Cardiac muscle cell (in vitro differentiated cells and primary cell): ENCODE measurements at places on chromosomes 7 and 10. TPM values are rescaled to one million over a fixed set of nuclear protein-coding genes. Genes with fewer than 3 reads are reported as not detected.
A peak's percentile ranks its signal among the peaks of the same experiment; 100 is the strongest.

The GSAP gene
- 1.7 and 7.4 TPM in 2 replicates for polyA plus RNA-seq

The TAF3 gene
- 7.3 and 7.7 TPM in 2 replicates for polyA plus RNA-seq

The PHKG1 gene
- polyA plus RNA-seq: 0.44 and 0.72 TPM in 2 replicates

GRCh38 chr10:10914144-10914543, 103.5 kb upstream of the CELF2 start:
- peak; percentile 65 for DNase-seq

DNA sequence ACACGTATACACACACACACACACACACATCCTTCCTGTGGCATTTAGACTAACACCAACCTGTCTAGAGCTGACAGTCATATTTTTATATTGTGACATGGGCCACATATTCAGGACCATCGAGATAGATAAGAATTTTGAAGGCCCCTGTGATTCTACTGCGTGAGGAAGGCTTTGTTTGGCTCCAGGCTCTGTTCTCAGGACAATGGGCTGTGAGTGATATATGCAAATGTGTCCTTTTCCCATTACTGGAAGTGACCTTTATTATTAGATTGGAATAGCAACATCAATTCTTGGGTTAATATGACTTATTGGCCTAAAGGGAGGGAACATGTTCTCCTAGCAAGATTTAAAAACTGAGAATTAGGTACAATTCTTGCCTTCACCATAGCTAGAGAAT, 156.1 kb downstream of the SPAG6 start:
- DNase-seq: no peak

- DNase-seq: no peak
Observed at GRCh38 chr7:25557930-25558329, 329.6 kb upstream of the NPVF start.

- no peak for DNase-seq
Observed at GRCh38 chr7:1733908-1734730, 64.0 kb downstream of the ELFN1 start.

DNA sequence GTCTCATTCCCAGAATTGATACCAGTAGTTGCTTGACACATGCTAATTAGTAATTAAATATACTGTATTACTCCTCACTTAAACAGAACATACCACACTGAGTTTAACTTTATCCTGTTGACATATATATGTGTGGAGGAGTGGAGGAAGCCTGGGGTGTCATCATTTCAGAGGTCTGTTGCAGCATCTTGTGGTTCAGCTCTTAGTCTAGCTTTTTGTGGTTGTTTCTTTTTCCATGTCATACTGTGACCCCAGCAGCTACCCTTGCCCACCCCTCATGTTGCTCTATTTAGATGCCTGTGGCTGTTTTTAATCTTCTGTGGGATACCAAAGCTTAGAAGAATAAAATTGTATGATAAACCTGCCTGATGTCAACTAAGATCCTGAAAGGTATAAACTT, 875.4 kb downstream of the LRMDA start:
- peak; percentile 79 for DNase-seq

DNA sequence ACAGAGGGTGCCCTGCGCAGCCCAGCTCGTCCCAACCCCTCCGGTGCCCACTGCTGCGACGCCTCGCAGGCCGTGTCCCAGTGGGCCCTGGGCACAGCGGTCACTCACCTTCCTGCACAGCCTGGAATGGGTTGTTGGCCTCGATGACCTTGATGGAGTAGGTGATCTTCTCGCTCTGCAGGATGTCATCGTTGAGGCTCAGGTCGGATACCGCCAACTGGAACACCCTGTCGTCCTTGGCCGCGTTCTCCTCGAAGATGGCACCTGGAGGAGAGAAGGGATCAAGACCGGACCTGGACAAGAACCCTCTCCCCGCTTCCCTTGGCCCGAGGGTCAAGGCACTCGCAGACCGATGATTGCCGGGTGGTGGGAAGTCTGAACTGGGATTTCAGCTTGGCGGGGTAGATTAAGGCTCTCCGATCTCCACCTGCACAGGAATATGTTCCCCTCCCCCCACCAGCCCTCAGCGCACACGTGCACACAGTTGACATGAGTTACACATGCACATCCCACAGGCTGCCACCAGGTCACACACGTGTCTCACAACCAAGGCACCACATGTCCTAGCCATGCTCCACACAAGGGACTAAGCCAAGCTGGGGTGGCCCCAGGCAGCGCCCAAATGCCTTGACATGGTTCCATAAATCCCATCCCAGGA, 2.6 kb downstream of the GRID1 start:
- no peak for DNase-seq

DNA sequence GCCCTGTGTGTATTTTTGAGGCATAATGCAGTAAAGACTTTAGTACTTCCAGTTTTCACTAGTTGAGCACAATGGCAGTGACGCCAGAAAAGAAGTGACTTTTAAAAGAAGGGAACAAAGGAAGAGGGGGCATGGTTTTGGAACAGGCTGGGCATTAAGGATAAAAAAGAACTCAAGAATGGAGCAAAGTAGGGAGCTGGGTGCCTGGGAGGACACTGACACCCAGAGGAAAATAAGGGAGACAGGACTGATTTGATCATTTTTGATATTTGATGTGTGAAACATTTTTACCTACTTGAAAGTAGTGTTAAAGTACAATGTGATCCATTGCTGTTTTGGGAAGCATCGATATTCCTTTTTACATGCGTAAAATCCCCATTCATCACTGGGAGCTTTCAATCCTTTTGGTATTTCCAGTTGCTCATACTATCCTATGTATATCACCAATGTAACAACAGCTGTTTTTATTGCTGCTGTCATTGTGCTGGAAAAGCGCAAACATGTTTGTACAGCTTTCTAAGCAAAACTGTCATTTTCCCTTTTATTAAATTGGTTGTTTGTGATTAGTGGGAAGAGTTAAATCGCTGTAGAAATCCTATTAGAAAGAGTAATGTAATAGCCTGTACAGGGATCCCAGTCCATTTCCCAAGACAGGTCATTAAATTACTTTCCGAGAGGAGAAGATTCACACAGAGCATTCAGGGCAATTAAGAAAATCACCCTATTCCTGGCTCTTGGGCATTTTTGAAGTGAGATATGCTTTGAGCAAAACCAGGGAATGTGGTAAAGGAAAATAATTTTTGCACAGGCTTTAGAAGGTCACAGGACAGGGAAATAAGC, 85.2 kb downstream of the ADAM12 start:
- DNase-seq: peak; percentile 28

DNA sequence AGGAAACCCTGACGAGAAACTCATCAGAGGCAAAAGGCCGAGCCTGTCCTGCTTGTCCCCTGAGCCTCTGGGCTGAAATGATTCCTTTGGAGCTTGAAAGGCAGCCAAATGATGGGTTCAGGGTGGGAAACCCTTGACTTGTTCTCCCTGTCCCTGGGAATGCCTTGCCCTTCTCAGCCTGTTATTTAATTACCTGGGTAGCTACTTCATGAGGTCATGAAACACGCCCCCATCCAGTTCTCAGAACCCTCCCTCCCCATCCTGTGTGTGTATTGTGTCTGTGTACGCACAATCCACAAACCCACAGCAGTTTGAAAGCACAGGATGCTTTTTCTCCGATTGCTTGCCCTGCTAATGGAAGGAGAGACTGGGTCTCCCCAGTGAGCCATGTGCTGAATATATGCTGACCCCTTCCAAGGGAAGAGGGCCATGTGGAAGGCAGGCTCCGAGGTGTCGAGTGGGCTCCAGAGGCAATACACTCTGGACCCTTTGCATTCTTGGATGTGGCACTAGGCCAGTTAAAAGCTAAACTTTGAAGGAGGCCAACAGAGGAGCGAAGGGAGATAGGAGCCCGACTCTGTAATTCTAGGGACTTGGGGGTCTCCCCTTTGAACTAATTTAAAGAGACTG, 10.6 kb downstream of the DUSP5 start:
- no peak for DNase-seq

- DNase-seq: no peak
Observed at GRCh38 chr7:129095258-129095657, 40.3 kb upstream of the TNPO3 start.

DNA sequence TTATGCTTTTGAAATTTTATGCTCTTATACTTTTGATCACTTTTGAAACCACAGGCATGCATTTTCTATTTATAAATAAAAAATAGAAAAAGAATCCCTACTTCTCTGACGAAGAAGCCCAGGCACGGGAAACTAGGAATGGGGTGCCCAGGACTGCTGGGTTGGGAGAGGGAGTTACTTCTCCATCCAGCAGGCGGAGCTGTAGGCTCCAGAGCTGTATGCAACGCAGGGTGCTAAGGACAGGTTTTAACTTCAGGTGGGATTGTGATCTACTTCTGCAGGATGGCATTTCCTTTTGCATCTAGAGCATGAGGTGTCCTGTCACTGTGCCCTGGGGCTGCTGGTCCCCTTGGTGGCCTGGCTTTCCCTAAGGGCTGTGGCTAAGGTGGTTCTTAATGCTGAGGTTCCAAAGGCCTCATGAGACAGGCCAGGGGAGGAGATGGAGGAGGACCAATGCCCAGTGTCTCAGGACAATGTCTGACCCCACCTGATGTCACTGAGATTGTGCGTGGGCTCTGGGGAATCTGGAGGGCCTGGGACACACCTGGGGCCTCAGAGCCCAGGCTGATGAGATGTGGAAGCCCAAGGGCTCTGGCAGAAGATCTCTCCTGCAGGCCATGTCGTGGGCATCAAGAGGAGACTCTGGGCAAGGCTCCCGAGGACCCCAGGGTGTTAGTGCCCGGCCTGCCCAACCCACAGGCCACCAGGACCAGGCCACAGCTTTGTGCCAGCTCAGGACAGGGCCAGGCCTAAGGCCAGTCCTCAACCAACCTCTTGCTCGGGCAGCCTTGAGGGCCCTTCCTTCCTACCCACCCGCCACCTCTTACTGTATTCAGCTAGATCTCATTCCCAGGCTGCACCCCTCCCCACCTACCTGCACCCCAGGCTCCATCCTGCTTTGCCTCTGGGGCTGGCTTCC, 507 bp downstream of the CCDC201 start:
- DNase-seq: peak; percentile 42

GRCh38 chr7:69464035-69464434, 134.2 kb upstream of the AUTS2 start:
- no peak for DNase-seq

DNA sequence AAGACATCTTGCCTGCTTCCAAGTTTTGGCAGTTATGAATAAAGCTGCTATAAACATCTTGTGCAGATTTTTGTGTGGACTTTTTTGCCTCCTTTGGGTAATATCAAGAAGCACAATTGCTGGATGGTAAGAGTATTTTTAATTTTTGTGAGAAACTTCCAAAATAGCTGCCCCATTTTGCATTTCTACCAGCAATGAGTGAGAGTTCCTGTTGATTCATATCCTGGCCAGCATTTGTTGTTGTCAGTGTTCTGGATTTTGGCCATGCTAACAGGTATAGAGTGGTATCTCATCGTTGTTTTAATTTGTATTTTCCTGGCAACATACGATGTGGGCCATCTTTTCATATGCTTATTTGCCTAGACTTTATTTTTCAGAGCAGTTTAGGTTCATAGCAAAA, 53.9 kb downstream of the BTAF1 start:
- DNase-seq: no peak

- no peak for DNase-seq
Observed at GRCh38 chr7:99557940-99558305, 519 bp upstream of the ZNF655 start.

DNA sequence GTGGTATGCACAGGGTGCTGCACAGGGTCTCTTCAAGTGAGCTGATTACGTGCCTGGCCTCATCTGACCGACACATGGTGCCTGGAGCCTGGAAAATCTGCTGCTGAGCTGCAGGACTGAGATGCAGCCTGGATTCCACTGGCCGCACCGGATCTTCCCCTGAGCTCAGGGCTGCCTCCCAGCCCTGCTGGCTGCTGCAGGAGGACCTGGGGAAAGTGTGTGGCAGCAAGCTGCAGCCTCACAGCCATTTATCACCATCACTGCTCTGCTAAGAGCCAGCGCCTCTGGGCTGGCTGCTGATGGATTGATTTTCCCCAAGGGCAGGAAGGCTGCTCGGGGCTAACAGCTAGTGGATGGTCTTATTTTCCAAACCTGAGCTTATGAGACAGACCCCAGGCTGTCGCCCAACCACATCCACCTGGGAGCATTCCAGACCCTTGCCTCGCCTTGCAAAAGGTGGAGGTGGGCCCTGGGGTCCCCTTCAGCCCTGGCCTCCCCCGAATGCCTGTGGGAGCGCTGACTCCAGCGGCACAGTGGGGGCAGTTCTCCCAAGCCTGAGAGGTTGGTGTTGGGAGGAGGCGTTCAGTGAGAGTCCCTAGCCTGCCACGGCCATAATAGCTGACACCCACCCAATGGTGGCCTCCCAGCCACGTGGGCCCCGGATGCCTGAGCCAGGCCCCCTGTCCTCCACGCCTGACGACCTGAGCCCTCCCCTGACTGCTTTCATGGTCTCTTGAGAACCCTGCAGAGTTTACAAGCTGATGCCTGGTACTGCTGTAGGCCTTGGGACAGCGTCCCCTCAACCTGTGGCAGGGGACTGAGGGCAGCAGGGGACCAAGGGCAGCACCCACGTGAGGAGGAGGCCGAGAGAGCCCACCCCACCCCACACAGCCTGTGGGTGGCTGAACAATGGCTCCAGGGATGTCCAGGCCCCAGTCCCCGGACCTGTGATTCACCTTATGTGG, 38.2 kb downstream of the STK32C start:
- DNase-seq: peak; percentile 40

- DNase-seq: peak; percentile 29
Observed at GRCh38 chr7:86667732-86668131, 24.0 kb downstream of the GRM3 start.

- DNase-seq: no peak
Observed at GRCh38 chr10:131727560-131727959, 173.2 kb upstream of the PPP2R2D start.
